ENCODE measurements at places on chromosomes 1 and 21.

DNA sequence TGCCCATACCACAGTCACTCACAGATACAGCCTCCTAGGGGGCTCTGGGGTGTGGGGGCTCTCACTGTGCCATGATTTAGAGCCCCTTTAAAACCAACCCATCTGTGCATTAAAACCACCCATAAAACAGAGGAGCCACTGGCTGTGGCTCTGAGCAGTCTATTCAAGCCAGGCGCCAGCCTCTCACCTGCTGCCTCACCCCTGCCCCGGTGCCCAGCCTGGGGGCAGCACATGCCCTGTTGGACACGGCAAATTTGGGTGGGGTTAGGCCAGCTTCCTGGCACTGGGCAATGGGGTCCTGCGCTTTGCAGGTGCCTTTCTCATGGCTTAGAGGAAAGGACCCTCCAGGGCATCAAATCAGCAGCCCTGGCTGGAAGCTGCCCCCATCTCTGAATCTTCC is 73.1 kb downstream of the CASZ1 start:
- DNase-seq: no peak

DNA sequence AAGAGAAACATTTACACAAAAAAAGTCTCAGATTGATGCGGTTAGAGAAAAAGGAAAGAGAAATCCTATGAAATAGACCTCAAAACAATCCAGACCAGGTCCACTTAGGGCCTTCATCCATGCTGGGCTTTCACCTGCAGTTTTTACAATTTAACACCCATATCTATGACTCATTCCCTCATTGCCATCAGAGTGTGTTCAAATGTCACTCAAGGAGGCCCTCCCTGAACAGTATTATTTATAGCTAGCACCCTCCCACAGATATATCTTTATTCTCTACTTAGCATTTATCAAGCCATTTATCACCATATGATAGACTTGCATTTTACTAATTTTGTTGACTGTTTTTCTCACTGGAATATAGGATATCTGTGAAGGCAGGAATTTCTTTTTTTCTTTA is 824 bp upstream of the KRTAP21-3 start:
- no peak for DNase-seq

DNA sequence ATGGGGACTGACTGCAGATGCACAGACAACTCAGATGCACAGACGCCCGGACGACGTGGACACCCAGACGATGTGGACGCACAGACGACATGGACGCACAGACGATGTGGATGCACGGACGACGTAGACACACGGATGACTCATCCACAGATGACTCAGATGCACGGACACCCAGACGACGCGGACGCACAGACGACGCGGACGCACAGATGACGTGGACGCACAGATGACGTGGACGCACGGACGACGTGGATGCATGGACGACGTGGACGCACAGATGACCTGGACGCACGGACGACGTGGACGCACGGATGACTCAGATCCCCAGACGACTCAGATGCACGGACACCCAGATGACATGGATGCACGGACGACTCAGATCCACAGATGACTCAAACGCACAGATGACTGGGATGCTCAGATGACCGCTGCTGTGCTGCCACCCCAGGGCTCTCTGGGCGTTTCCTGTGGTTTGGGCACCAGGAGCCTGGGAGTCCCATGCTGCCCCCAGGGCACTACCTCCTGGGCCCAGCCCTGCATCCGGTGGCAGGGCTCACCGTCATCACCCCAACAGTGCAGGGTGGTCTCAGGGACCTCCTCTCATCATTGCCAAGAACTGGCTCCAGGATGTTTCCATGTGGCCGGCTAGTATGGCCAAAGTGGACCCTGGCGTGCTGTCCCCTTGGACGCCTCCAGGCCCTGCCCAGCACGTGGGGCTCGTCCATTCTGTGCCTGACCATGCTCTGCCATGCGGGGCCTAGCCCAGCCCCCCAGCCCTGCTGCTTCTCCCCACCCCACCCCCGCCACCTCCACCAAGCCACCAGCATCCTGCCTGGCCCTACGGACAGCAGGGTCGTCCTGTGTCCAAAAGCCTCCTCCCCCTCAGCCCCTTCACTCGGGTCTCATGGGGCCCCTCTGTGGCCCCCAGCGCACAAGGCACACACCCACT is 14.0 kb downstream of the FAAP20 start:
- DNase-seq: no peak

DNA sequence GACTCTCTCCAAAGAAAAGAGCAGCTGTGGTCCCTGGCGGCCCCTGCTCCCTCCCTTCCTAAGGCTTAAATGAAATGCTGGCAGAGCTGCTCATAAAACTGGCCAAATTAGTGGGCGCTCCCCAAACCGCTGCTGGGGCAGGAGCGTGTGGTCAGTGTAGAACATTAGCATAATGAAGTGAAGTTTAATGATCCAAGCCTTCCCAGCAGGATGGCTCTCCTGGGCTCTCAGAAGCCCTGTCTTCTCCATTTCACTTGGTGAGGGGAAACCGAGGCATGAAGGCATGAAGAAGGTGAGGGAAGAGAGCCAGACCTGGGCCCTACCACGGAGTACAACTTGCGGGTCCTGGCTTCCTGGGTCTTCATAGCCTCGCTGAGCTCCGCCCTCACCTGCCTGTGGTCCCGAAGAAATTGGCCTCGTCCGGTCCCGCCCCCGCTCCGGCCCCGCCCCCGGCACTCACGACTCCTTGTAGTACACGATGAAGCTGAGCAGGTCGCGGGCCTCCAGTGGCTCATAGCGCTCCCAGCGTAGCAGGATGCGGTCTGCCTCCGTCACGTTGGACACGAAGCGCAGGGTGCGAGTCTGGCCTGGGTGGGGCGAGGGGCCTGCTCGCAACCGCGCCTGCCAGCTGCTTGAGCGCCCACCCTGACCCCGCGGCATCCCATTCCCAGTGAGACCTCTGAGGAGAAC is 10.3 kb downstream of the INSRR start:
- DNase-seq: no peak

DNA sequence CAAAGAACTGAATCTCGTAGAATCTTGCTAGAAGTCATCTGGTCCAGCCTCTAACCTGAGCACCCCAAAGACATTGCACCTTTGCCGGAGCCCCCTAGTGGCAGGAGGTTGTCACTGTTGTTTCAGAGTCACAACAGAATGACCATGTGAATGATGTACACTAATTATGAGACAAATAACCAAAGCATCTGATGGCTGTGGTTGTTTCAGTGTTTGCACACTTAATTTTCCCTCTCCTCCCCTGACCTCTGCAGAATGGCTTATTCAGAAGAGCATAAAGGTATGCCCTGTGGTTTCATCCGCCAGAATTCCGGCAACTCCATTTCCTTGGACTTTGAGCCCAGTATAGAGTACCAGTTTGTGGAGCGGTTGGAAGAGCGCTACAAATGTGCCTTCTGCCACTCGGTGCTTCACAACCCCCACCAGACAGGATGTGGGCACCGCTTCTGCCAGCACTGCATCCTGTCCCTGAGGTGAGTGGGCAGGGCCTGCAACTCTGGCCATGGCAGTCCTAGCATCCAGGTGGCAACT is 26.4 kb downstream of the TRAF5 start:
- no peak for DNase-seq

DNA sequence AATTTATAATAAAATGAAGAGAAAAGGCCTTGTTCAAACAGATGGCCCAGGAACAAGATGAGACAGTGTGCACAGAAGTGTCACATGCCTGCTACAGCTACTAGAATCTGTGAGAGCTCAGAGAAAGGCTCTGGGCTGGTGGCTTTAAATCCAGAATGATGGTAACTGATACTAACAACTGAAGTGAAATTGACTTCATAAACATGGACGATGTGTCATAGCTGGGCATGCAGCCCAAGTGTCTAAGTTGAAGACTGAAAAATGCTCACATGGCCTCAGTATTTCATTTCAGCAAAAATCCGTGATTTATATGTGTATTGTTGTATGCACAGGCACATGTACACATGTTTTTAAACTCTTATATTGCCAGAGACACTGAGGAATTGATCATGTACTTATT is 208.3 kb upstream of the RUNX1 start:
- no peak for DNase-seq

DNA sequence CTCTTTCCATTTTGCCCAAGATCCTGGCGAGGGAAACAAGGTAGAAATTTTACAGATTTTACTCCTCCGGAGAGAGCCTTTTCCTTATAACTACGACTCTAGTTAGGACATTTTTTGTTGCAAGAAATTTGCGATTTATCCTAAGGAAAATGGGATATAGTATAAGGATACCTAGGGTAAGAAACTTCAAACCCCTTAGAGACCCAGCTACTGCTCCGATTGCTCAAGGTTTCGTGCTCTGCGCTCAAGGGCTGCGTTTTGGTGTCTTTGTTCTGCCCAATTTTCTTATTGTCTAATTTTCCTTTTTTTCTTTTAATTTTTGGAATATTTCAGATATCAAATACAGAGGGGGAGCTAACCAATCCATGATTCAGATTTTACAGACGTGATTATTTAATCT is 1.5 kb downstream of the TTC3 start:
- no peak for DNase-seq

DNA sequence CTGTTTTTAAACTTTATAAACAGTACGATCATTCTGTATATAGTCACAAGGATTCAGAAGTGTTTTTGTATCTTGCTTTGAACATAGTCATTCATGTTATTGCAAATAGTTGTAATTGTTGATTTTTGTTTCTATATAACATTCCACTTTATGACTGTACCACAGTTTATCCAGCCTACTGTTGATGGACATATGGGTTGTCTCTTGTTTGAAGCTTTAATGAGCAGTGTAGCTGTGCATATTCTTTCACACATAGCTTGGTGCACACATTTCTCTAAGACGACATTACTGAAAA is 6.1 kb downstream of the CD101 start:
- DNase-seq: no peak

DNA sequence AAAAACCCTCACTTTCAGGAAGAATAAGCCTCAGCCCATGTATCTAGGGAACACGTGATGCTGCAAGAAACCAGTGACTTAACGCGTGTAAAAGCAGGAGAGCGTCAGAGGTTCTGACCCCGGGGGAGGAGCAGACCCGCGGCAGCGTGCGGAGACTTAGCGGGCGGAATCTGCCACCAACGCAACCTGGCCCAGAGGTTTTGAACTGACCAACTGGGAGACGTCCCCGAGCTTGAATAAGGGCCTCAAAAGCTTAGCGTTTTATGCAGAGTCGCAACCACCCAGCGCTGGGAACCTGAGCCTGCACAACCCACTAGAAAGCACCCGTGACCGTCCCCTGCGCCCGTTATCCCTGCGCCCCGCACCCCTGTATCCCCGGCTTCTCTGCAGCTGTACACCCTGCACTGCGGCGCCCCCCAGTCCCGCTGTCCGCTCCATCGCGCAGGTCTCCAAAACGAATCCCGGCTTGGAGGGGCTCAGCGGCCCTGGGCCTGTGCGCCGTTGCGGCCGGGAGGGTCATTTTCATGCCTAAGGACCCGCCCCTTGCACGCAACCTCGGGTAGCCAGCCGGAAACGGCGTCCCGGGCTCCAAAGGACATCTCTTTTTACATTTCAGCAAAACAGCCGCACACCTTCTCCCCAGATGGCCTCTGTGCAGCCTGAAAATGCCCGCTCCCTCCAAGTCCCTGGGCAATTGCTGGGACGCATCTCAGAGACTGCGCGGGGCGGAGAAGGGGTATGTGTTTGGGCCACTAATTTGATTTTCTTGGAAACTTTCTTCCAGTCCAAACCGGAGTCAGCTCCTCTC is 29.4 kb upstream of the TRIM17 start:
- DNase-seq: no peak

GRCh38 chr1:106677721-106678120 is 378.8 kb upstream of the PRMT6 start:
- DNase-seq: no peak

GRCh38 chr1:244968471-244968871 is 104.1 kb upstream of the HNRNPU start:
- no peak for DNase-seq

GRCh38 chr1:8739377-8739776 is 78.1 kb downstream of the RERE start:
- no peak for DNase-seq

DNA sequence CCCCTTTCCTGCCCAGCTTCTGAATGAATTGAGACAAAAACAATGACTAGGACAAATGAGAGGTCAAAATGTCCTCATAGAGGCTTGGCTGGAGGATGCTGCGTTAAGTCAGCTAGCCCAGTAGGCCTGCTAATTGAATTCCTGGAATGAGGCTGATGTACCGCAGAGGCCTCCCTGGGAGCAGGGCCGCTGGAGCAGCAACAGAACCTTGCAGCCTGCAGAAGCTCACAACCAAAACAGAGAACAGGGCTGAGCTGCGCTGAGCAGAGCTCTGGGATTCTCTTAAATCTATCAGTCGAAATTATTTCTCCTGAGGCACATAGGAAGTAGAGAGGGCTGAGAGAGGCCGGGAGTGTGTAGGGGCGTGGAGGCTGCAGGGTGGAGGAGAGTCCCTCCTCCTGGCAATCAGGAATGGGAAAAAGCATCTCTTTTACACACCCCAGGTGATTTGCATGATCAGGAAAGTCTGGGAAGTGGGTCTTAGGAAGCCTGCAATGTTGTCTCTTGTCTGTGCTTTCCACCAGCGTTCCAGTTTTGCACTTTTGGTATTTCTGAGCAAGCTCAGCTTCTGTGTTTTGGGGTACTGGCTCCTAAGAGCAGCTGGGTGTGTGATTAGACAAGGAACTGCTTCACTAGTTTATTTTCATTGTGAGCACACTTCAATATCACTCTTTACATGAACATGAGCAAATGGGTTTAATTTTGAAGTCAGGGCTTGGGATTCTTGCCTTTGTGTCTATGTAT is 66.5 kb downstream of the RYR2 start:
- no peak for DNase-seq

GRCh38 chr1:187396226-187396625 is 567.5 kb downstream of the PLA2G4A start:
- DNase-seq: no peak

DNA sequence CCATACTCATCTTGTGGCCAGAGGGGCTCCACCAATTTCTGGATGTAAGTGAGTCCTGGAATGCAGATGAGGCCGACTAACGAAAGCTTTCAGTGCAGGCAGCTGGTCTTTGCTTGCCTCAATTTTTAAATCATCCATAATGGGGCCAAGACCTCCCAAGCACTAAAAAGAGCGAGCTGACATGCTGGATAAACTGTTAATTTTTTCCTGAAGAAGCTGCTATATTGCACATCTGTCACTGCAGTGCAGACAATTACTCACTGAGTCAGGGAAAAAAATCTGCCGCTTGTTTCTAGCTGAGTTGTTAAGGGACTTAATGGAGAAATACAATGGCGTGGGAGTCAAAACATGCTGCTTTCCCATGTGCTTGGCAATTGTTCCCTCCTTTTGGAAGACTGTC is 205.5 kb downstream of the GPATCH2 start:
- DNase-seq: no peak

GRCh38 chr1:87766737-87767136 is 438.1 kb downstream of the LMO4 start:
- no peak for DNase-seq

DNA sequence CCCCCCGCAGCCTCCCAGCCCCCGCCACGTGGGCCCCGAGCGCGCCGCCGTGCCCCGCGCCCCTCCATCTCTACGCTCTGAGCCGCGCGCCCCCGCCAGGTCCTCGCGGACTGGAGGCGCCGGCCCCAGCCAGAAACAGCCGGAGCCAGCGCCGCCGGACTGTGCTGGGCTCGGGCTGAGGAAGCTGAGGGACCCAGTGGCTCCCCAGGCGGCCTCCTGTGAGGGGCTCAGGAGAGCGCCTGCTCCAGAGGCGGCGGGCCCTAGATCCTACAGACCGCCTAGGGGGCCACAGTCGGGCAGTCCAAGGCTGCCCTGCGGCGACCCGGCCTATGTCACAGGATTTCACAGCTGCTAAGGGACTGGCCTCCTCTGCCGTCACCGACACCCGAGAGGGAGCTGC is 82.1 kb downstream of the NENF start:
- no peak for DNase-seq

- no peak for DNase-seq
Observed at GRCh38 chr1:86245566-86246190, 89.1 kb upstream of the COL24A1 start.

- no peak for DNase-seq
Observed at GRCh38 chr1:162007466-162007865, 16.2 kb downstream of the OLFML2B start.

Measured in esophagus muscularis mucosa (tissue), 4 donors.